ENCODE measurements at places on chromosomes 6 and 20. TPM values are rescaled to one million over a fixed set of nuclear protein-coding genes. Genes with fewer than 3 reads are reported as not detected.
A peak's percentile ranks its signal among the peaks of the same experiment; 100 is the strongest.

DNA sequence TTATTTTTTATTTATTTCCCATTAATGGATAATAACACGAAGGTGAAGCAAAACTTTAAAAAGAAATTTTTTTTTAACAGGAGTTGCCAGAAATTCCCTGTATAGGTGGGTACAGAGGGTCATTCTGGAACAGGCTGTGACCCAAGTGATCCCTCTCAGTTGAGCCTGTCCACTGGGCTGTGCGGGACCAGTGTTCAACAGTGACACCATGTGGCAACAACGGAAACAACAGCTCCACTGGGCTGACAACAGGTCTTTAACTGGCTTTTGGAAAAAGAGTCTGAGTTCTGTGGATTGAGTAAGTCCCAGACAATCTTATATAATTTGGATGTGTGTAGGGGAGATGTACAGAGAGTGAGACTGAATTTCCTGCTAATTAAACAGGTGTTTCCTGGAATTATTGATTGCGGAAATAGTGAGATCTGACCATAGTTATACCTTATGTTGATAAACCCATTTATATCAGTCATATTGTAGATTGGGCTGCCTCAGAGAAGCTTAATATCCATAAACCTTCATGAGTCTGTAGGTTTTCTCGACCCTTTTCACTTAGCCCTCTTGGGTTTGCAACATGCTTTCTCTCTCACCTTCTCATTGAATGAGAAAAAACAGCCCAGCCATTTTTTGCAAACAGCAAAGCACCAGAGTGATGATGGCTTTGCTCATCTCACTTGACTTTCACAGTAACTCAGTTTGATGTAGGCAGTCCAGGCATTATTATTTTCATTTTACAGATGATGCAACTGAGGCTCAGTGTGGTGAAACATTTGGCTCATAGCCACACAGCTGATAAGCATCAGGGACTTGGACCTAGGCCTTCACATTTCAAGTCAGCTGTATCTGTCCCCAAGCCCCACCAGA lies 17.5 kb downstream of the KIAA1755 start:
- no peak for ATAC-seq

DNA sequence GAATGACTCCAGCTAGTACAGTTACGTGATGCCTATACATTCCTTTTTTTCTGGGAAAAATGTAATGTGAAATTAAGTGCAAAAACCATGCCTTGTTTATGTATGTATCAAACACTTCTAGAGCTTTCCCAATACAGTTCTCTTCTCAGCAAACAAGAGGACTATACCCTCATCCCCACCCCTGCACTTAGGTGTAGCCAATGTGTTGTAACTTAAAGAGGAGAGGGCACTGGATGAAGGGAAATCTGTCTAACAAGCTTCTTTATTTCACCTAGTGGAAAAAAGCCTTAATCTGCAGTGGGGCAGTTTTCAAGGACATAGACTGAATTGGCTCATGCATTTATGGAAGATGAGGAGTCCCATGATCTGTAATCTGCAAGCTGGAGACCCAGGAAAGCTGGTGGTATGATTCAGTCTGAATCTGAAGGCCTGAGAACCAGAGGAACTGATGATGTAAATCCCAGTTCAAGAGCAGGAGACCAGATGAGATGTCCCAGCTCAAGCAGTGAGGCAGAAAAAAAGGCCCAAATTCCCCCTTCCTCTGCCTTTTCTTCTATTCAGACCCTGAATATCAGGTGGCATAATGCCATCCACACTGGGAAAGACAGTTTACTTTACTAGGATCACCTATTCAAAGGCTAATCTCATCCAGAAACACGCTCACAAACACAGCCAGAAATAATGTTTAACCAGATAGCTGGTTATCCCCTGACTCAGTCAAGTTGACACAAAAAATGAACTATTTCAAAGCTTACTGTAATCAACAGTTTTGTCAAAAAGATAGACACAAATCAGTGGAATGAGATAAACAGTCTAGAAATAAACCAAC lies 25.8 kb upstream of the SLC17A3 start:
- no peak for ATAC-seq

DNA sequence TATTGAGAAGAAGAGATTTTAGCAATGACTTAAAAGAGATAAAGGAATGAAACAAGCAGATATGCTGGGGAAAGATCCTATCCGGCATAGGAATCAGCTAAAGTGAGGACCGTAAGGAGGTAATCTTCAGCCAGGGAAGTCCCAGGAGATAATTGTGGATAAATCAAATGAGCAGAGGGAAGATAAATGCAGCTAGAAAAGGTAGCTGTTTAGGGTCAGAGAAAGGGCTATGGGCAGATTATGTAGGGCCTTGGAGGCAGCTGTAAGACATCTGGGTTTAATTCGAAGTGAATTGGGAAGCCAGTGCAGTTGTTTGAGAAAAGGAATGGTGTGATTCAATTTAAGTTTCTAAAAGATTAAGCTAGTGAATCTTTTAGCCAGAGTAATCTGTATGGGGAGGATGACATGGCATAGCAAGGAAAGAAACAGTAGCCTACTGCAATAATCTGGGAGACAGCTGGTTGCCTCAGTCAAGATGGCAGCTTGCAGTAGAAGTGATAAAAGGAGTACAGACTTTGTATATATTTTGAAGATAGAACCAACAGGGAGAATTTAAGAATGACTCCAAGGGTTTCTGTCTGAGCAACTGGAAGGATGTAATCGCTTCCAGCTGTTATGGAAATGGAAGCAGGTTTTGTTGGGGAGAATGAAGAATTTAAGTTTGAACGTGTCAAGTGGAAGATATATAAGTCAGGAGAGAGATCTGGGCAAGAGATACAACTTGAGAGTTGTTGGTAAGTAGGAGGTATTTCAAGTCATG lies 552.3 kb upstream of the FLRT3 start:
- ATAC-seq: no peak

DNA sequence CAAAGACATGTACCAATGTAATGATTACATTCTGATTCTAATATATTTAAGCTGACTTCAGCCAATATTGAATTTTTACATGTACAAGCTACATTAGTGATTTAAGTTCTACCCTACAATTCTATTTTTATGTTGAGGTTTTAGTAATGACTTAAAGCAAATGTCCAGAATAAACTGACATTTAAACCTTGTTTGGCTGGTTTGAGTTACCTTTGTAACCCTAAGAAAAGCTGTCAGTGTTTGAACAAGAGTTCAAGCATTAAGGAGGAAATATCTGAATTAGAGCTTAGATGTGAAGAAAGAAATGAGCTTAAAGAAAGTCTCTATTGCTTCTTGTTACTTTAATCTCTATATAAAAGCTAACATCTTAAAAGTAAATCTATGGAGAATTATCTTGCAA lies 710.6 kb upstream of the EPHA7 start:
- ATAC-seq: no peak

GRCh38 chr6:141364694-141365093 lies 768.0 kb upstream of the GJE1 start:
- ATAC-seq: no peak

- no peak for ATAC-seq
Observed at GRCh38 chr6:67591910-67592309, 1043.2 kb upstream of the ADGRB3 start.

- no peak for ATAC-seq
Observed at GRCh38 chr6:30614044-30614842, 2.8 kb downstream of the PPP1R10 start.

DNA sequence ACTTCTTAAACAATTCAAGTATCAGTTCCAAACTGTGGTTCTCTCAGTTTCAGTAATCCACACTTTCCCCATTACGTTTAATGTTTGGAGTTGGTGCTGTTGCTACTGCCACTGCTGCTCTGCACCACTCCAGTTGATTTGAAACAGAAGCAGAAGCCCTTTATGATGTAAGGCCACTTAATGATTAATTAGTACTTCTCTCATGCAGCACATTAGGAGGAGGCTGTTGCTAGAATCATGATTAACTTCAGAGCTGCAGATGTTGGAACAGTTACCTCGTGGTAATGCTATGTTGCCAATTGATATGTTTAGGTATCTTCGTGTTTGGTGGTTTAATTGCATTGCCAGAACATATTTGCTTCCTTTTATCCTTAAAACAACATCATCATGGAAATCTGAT lies 986.2 kb upstream of the CITED2 start:
- ATAC-seq: peak; percentile 92

GRCh38 chr6:36372088-36372487 lies 15.4 kb downstream of the ETV7 start:
- no peak for ATAC-seq

DNA sequence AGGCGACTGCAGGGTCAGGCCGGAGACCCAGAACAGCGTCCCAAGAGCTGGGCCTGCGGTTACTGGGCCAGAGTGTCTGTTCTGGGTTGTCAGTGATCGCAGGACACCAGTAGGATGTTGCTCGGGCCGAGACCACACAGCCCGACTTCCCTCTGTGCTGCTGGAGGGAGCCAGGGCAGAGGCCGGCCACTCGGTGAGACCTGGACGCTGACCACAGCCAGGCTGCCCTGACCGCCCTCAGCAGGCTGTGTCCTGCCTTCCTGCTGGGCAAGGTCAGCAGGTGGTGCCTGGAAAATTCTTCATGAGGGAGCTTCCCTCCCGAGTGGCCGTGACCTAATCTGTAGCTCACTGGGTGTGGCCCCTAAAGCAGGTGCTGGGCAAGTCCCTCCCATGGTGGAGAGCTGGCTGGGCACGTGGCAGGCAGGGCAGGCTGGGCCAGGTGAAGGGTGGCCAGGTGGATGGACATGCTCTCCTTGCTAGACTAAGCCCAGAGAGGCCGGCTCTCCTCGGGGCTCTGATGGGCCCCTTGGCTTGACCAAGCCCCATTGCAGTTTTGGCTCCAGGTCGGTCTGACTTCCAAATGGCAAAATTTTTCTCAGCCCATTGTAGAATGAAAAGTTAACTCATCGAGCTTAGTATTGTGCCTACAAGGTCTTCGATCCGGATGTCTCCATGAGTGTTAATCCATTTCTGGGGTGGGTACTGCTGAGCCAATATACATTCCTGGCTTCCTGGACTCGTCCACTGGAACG lies 1.9 kb downstream of the SLCO4A1 start:
- no peak for ATAC-seq

DNA sequence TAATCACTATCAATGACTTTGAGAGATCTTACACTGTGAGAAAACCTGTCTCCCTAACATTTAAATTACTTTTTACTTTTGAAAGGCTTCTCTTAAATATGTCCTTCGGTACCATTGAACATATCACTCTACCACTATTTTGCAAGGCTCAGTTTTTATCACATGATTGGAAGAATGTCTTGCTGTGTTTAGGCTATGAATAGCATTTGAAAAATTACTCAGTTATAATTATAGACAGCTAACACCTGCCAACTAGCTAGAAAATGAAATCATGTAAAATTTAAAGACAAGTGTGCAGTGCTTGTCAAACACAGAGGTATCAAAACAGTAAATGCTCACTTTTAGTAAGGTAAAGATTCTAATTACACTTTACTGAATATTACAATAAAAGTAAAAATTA lies 11.0 kb downstream of the SESN1 start:
- ATAC-seq: no peak

Gene ACAT2
- total RNA-seq: 46.6 TPM

Gene PRR18
- total RNA-seq: not detected

DNA sequence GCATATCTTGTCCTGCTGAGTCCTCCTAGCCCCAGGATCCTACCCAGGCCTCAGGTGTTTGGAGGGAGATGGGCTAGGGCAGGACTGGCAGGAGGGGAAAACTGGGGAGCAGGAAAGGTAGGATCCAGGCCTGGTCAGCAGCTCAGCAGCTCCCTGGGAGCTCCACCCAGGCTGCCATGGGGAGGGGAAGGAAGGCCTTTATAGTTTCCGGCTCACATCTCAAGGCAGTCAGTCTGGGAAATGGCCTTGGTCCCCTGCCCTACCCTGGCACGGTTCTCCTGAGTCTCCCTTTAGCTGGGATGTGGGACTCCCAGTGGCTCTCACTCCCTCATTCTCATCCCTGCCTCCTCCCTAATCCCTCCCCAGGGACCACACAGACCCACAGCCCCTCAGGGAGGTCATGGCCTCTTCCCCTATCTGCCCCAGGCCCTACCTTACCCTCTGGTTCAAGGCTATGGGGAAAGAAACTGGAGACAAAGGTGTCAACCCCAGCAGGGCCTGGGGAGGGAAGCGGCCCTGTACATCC lies 1.6 kb downstream of the SLC44A4 start:
- ATAC-seq: peak; percentile 6

DNA sequence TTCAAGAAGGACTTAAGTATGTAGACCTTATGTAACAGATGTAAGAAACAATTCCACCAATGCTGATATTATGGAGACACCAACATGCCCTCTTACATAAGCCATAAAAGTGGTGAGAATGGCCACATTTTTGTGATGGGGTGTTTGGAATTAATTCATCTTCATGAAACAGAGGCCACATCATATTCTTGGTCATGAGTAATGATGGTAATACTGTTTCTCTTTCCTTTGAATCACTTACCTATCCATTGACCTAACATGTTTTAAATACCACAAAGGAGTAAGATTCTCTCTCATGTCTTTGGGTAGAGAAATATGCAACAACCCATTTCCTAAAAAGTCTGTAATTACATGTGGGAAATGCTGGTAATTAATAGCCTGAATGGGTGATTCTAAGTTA lies 545.4 kb upstream of the FLRT3 start:
- ATAC-seq: no peak

Gene ASIP
- total RNA-seq: not detected

Gene RNGTT
- total RNA-seq: 23.0 TPM

GRCh38 chr6:168886964-168887363 lies 366.7 kb downstream of the THBS2 start:
- ATAC-seq: no peak

Gene ENPP5
- total RNA-seq: 5.1 TPM

DNA sequence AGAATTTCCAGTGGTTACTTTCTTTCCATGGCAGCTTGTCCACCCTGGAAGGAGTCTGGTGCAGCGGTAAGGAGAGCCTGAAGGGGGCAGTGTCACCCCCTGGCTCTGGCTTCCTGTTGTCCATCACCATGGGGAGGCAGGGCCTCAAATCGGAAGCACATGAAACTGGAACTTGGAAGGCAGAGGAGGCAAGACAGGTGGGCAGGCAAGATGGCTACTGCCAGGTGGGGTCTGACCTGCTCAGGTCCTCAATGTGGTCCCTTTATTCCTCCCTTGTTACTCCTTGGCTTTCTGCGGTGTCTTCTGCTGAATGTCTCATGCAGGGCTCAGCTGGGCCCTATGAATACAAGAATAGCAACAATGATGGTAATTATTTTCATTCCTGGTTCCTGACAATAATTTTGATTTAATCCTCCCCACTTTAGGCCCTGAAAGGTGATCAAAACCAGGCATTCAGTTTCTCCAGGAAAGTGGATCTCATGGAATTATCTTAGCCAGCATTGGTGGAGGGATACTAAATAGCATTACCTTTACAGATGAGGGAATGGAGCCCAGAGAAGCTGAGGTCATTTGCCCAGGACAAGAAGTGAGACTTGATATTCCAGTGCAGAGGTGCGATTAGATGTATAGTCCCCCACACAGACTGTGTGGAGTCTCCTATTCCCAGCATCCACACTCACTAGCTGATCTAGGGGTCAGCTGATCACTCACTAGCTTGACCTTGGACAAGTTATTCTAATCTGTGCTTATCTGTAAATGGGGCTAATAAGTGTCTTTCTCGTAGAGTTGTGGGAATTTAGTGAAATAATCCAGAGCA lies 17.6 kb upstream of the SNAI1 start:
- ATAC-seq: no peak

Gene PLG
- 4.0 TPM for total RNA-seq

- no peak for ATAC-seq
Observed at GRCh38 chr6:125940247-125941041, 16.1 kb upstream of the HINT3 start.

Gene PNLDC1
- 0.34 TPM for total RNA-seq

Gene TREM2
- not detected for total RNA-seq

- no peak for ATAC-seq
Observed at GRCh38 chr6:28742668-28743270, 181.0 kb downstream of the TRIM27 start.

Gene LGSN
- 0.19 TPM for total RNA-seq

Gene FRK
- total RNA-seq: 0.14 TPM

Gene ADGRF4
- 0.10 TPM for total RNA-seq

Gene TFB1M
- total RNA-seq: 39.9 TPM

All from motor neuron (in vitro differentiated cells).